ENCODE measurements at places on chromosomes 1 and 21.

GRCh38 chr21:25881524-25882376, 147.0 kb downstream of the GABPA start:
- H3K4me3 ChIP-seq: no peak overlapping the region
- no peaks in the 10 kb centered on the region for H3K4me1 ChIP-seq
- peaks cover 54% of the 10 kb centered on the region for H3K36me3 ChIP-seq
- DNase-seq: peak; percentile 47

- no peak overlapping the region for H3K4me3 ChIP-seq
- no peak for DNase-seq
- H3K27ac ChIP-seq: no peak overlapping the region
- H3K27me3 ChIP-seq: no peaks in the 10 kb centered on the region
- no peaks in the 10 kb centered on the region for H3K36me3 ChIP-seq
- peaks cover 26% of the 10 kb centered on the region for H3K4me1 ChIP-seq
Observed at GRCh38 chr1:17561561-17561985, 22.1 kb downstream of the ARHGEF10L start.

DNA sequence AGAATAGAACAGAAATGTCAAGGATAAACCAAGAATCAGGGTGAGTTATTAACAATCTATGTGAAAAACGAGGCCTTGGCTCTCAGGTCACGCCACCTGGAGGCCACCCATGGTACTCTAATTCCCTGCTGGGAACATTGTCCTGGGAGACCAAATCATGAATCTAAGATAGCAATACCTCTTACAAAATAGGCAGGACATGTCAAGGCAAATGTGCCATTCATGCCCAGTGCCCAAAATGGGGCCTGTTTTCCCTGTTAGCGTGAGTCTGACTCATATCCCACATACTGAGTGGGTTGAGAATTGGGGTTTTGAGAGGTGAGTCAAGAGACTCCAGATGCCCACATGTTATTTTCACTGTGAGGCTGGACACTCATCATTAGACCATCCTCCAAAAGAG, 380.8 kb downstream of the HHIPL2 start:
- peak; percentile 58 for DNase-seq
- H3K27me3 ChIP-seq: no peaks in the 10 kb centered on the region
- H3K36me3 ChIP-seq: no peaks in the 10 kb centered on the region
- H3K27ac ChIP-seq: no peak overlapping the region

DNA sequence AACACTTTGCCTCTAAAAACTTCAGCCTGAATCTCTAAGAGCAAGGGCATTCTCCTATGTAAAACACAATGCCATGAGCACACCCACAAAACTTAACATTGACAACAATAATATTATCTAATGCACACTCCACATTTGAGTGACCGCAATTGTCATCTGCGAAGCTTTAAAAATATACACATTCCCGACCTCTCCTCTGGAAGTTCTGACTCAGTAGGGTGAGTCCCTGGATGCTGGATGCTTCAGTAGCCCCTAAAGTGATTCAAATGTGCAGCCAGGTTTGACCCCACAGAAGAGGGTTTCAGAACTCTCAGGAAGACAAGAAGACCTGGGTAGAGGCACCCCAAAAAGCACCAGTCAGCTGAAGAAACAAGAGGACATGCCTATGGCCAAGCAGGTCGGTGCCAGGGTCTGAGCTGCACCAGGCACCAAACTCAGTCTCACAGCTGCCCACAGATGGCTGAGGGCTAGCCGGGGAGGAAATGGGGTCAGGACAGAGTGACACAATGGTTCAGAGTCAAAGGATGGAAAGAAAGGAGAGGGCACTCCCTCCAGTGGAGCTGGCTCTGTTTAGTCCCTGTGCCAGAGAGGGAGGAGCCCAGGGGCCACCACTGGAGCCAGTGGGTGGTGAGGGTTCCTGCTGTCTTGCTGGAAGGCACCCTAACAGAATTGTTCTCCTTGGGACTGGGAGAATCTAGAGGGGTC, 17.4 kb downstream of the PIK3C2B start:
- no peak overlapping the region for H3K4me3 ChIP-seq
- H3K27me3 ChIP-seq: no peaks in the 10 kb centered on the region
- no peaks in the 10 kb centered on the region for H3K36me3 ChIP-seq
- DNase-seq: no peak
- H3K27ac ChIP-seq: no peak overlapping the region
- peaks cover 4% of the 10 kb centered on the region for H3K4me1 ChIP-seq

GRCh38 chr1:2049718-2050431, at the start of gene PRKCZ:
Gene PRKCZ, plus strand, starts transcription at chr1:2050411. Its CDS starts 220 bp downstream, at chr1:2050631.
- H3K27me3 ChIP-seq: no peaks in the 10 kb centered on the region
- H3K4me1 ChIP-seq: no peaks in the 10 kb centered on the region
- H3K27ac ChIP-seq: no peak within 1 kb of the TSS
- peak; percentile 96 for DNase-seq

GRCh38 chr1:25616987-25617624, 515 bp downstream of the MAN1C1 start:
- no peaks in the 10 kb centered on the region for H3K4me1 ChIP-seq
- DNase-seq: no peak
- no peak overlapping the region for H3K27ac ChIP-seq
- peak overlapping the region; percentile 66 for H3K4me3 ChIP-seq
- H3K27me3 ChIP-seq: no peaks in the 10 kb centered on the region
- no peaks in the 10 kb centered on the region for H3K36me3 ChIP-seq

- no peaks in the 10 kb centered on the region for H3K27me3 ChIP-seq
- peaks cover 5% of the 10 kb centered on the region for H3K4me1 ChIP-seq
- DNase-seq: no peak
- H3K4me3 ChIP-seq: no peak overlapping the region
- H3K27ac ChIP-seq: no peak overlapping the region
- peaks cover 9% of the 10 kb centered on the region for H3K36me3 ChIP-seq
Observed at GRCh38 chr21:36075171-36075570, 5.3 kb downstream of the CBR1 start.

DNA sequence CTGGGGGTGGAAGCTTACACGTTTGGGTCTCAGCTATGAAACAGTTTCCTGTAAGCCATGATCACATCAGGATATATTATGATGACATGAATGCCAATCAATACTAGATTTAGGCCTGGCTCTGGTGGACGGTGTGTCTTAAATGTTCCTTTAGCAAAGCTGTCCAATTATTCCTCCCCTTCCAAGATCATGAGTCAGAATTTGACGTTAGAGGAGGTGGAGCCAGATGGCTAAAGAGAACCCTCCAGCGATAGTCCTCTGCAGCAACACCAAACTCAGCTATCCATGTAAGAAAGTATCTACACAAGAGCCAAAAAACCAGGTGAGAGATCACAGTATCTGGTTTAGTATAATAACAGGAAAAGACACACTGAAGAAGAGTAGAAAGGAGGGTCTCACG, 47.8 kb downstream of the PACC1 start:
- DNase-seq: no peak
- H3K27me3 ChIP-seq: no peaks in the 10 kb centered on the region
- H3K4me1 ChIP-seq: no peaks in the 10 kb centered on the region
- peaks cover 47% of the 10 kb centered on the region for H3K36me3 ChIP-seq
- H3K4me3 ChIP-seq: no peak overlapping the region
- no peak overlapping the region for H3K27ac ChIP-seq

GRCh38 chr1:159699653-159700052, 14.7 kb downstream of the CRP start:
- H3K27me3 ChIP-seq: no peaks in the 10 kb centered on the region
- H3K4me1 ChIP-seq: no peaks in the 10 kb centered on the region
- H3K4me3 ChIP-seq: no peak overlapping the region
- H3K36me3 ChIP-seq: no peaks in the 10 kb centered on the region
- H3K27ac ChIP-seq: no peak overlapping the region

DNA sequence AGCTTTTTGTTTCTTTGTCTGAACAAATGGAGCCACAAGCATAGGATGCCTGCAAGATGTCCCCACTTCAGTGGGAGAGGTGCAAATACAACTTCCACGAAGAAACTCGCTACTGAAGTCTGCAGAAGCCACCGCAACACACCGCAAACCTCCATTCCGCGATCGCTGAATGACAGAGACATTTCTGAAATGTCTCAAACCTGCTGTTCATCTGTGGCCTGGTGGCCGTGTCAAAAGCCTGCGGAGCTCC, 1.0 kb downstream of the TP53BP2 start:
- peak overlapping the region; percentile 96 for H3K4me3 ChIP-seq
- DNase-seq: no peak
- no peaks in the 10 kb centered on the region for H3K4me1 ChIP-seq
- no peaks in the 10 kb centered on the region for H3K27me3 ChIP-seq
- H3K36me3 ChIP-seq: peaks cover 5% of the 10 kb centered on the region
- H3K27ac ChIP-seq: no peak overlapping the region

DNA sequence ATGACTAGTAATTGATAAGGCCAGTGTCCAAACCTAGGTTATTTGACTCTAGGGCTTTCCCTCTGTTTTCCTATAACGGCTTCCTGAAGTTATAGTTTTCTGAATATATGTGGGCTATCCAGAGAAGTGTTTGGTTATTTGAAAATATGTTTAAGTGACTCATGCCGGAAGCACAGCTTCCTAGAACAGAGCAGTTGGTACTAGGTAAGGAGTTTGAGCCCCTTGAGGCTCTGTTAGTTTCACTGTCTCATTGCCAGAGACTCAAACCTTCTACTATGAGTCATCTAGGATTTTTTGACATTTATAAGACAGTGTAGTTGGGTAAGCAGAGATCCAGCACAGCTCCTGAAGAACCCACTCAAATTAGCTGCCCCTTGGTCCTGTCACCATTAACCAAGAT, 27.1 kb upstream of the LEPR start:
- H3K27me3 ChIP-seq: no peaks in the 10 kb centered on the region
- no peak overlapping the region for H3K4me3 ChIP-seq
- no peaks in the 10 kb centered on the region for H3K36me3 ChIP-seq
- no peak for DNase-seq

- no peak overlapping the region for H3K4me3 ChIP-seq
- H3K27me3 ChIP-seq: no peaks in the 10 kb centered on the region
- no peak overlapping the region for H3K27ac ChIP-seq
- peaks cover 18% of the 10 kb centered on the region for H3K4me1 ChIP-seq
Observed at GRCh38 chr21:38322311-38322950, 65.6 kb downstream of the KCNJ15 start.

- no peak overlapping the region for H3K27ac ChIP-seq
- H3K36me3 ChIP-seq: peaks cover 88% of the 10 kb centered on the region
- H3K4me3 ChIP-seq: no peak overlapping the region
- no peaks in the 10 kb centered on the region for H3K4me1 ChIP-seq
Observed at GRCh38 chr1:156797212-156797871, 19.3 kb downstream of the SH2D2A start.

DNA sequence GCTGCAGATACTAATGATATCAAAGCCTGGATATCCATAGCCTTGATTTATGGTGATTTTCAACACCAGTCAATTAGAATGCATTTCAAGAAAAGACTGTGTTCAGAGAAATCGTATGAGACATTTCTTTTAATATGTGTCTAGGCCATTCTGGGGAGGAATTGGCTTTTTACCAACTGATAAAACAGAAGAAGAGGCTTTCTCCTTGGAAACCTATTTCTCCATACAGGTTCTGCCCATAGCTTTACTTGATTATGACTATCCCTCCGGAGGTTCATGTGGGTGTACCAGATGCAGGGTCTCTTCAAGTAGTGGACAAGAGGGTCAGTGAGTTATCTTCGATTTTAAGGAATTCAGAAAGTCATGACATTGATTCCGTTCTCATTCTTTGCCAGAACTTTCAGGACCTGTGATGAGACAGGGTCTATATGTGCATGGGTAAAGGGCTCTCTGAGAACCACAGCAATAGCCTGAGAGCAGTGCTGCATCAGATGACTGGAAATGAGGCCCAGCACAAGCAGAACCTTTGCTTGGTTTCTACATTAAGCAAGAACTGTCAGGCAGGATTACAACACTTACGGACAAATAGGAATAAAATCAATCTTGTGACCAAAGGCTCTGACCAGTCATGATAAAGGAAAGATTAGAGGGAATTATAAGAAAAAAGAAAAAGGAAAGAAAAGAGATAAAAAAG, 263.7 kb upstream of the SGIP1 start:
- H3K4me3 ChIP-seq: no peak overlapping the region
- H3K36me3 ChIP-seq: no peaks in the 10 kb centered on the region
- peaks cover 8% of the 10 kb centered on the region for H3K4me1 ChIP-seq
- H3K27me3 ChIP-seq: no peaks in the 10 kb centered on the region
- DNase-seq: no peak

DNA sequence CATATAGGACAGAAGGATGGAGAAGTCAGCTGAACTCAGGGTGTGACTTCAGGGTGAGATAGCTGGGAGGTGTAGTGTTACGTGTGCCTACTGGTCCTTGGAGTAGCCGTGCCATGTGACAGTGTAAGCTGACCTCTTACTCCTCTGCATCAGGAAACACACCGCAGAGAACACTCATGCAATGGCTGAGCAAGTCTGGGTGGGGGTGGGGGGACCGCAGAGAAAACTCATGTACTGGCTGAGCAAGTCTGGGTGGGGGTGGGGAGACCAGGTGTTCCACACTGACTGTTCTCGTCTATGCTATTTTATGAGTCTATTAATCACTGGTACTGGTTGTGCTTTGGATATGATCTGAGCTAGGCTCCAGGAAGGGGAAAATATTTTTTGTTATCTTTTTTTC, 233.1 kb downstream of the PAPPA2 start:
- peak; percentile 64 for DNase-seq
- H3K4me3 ChIP-seq: no peak overlapping the region
- H3K4me1 ChIP-seq: peaks cover 3% of the 10 kb centered on the region
- H3K27me3 ChIP-seq: no peaks in the 10 kb centered on the region
- H3K36me3 ChIP-seq: no peaks in the 10 kb centered on the region

Data from H9 (cell line).